ENCODE measurements at places on chromosomes 11 and 22.
A peak's percentile ranks its signal among the peaks of the same experiment; 100 is the strongest.

DNA sequence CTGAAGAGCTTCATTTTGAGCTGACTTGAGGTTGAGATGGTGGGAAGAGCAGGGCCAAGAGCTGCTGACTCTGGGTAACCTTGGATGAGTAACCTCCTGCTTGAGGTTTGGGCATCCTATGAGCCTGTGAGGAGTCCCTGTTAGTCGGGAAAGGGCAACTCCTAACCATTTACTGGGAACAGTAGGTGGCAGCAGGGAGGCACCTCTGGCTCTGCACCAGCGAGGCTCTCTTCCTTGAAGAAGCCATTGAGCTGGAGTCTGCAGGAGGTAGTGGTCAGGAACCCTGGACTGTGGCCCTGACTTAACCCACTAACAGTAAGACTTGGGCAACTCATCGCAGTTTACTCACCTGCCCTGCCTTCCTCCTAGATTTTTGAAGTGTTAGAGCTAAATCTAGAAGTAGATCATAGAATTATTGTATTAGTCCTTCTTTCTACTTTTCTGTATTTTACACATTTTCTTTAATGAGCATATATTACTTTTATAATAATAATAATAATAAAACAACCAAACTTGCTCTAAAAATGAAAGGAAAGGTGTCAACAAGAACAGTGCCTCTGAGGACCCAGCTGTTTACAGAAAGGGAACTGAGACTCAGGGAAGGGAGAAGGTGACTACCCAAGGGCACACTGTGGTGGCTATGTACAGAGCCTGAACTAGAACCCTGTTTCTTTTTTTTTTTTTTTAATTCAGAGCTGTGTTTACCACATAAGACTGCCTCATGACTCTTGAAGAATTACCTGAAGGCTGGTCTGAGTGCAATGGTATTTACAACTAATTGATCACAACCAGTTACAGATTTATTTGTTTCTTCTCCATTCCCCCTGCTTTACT is 47.5 kb downstream of the MEI1 start:
- peak; percentile 56 for DNase-seq

GRCh38 chr22:32680895-32681294 is 120.6 kb upstream of the TIMP3 start:
- no peak for DNase-seq

- DNase-seq: no peak
Observed at GRCh38 chr11:42012271-42012670, 552.8 kb upstream of the LRRC4C start.

DNA sequence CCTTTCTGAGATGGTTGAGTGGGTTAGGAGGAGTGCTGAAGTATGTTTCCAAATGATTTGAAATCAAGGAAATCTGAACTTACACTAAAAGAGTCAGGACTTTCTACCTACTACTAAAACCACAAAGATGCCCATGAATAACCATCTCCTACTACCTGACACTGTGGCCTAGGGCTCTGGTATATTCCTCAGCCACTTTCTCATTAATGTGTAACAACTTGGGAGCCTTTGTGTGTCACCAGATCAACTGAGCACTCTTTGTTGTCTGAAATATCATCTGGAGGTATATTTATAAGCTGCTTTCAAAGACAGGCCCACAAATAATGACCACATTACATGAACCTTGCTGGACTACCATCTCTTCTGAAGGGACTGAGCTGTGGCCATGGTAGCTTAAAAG is 43.9 kb downstream of the RELT start:
- no peak for DNase-seq

GRCh38 chr11:14642873-14643696 is 519 bp upstream of the PDE3B start:
- DNase-seq: no peak

GRCh38 chr11:15157181-15157580 is 42.5 kb downstream of the INSC start:
- DNase-seq: no peak

DNA sequence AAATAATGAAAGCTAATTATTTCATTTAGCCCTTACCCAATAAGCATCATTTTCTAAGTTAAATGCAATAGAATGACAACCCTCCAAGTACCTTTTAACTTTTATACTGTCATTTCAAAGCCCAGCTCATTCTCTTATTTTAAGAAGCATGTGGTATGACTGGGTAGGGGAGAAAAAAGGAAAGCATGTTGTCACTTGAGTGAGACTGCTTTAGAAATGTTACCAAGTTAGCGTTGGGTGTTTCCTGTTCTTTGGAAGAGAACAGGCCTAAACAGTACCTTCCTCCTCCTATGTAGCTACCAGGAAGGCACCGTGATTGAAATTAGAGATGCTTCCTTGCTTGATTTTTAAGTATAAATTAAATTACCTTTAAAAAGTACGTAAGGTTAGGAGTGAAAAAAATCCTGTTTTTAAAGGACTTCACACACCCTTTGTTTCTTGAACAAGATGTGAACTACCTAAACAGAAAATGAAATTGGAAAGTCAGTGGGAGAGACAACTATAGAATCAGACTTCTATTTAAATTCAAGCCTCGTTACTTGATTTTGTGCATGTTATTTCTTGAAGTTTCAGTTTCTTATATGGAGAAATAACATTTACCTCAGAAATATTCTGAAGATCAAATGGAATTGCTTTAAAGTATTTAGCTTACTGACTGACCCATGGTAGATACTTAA is 741 bp upstream of the CNTF start:
- DNase-seq: no peak

DNA sequence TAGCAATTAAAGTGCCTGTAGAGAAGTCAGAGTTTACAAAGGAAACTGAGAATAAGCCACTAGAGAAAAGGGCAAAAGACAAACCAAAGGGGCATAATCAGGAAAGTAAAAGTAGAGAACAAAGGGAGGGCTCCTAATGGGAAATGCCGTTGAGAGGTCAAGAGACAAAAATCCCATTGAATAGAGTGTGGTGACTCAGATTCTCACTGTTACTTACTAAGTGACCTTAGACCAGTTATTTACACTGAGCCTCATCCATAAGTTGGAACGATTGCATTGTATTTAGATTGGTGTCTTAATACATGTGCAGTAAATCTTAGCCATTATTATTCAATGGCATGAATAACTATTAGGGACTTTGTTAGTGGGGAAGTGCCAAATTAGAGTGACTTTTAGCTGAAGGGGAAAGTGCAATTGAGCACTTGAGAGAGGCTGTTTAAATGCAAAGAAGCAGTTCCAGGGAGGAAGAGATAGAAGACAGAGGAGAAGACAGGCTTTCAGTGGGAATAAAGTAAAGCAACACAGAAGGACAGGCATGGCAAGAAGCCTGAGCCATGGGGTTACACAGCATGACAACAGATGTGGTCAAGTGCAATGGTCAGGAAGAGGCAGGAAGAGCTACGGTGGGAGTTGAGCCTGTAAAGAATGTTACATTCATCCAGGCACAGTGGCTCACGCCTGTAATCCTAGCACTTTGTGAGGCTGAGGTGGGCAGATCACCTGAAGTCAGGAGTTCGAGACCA is 82.6 kb downstream of the UBASH3B start:
- no peak for DNase-seq

DNA sequence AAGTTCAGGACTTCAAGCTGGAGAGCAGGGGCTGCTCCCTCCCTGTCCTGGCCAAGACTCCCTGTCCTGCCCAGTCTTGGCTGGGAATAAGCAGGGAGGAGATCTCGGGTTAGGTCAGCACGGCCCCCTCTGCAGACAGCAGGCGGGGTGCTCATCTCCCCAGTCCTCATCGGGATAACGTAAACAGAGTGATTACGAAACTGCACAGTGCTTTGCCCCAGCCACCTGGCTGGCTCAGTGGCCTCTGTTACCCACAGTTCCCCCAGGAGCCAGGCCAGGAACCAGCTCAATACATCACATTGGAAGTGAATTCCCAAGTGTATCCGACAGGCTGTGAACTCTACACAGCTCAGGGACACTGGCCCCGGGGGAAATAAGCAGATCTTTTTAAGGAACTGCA is 42.7 kb upstream of the KCNJ11 start:
- no peak for DNase-seq

- DNase-seq: no peak
Observed at GRCh38 chr11:104812103-104812788, 86.0 kb downstream of the CASP12 start.

- DNase-seq: no peak
Observed at GRCh38 chr11:32121012-32121411, 30.1 kb downstream of the RCN1 start.

DNA sequence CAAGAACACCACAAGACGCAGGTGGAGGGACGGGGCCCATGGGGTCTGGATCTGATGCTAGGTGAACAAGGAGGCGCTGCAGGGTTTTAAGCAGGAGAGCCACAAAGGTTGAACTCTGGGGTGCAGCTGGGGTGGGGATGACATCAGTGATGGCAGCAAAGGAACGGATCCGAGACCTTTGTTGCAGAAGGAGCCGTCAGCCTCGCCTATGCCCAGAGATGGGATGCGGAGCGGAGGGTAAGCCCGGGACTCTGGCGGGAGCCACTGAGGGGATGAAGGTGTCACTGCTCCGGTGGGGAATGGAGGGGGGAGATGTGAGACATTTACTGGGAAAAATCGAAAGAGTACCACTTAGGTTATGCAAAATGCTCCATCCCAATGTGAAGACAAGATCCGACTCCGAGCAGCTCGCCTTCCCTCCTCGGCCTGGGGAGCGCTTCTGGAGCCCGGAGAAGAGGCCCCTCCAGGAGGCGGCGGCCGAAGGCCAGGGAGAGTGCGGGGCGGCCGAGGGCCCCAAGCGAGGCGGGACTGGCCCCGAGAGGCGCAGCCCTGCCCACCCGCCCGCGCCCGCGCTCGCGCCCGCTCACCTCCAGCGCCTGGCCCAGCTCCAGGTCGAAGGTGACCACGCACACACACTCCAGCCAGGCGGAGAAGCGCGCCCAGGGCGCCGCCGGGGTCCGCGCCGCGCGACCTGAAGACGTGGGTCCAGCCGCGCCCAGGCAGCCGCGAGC is 422 bp downstream of the DENND6B start:
- DNase-seq: no peak

- no peak for DNase-seq
Observed at GRCh38 chr11:72641522-72642042, 32.6 kb downstream of the PDE2A start.

DNA sequence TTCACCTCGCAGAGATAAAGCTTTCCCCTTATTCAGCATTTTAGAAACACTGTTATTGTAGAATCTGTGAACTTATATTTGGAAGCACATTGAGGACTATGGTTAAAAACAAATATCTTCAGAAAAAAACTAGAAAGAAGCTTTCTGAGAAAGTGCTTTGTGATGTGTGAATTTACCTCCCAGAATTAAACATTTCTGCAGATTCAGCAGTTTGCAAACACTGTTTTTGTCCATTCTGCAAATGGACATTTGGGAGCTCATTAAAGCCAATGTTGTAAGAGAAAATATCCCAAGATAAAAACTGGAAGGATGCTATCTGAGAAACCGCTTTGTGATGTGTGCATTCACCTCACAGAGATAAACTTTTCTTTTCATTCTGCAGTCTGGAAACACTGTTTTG is 272.7 kb downstream of the OR4A5 start:
- DNase-seq: no peak

- no peak for DNase-seq
Observed at GRCh38 chr11:7246179-7246578, 5.5 kb upstream of the SYT9 start.

GRCh38 chr11:82305123-82305522 is 428.5 kb downstream of the FAM181B start:
- no peak for DNase-seq

GRCh38 chr11:70587075-70587389 is 188.7 kb downstream of the CTTN start:
- DNase-seq: no peak

DNA sequence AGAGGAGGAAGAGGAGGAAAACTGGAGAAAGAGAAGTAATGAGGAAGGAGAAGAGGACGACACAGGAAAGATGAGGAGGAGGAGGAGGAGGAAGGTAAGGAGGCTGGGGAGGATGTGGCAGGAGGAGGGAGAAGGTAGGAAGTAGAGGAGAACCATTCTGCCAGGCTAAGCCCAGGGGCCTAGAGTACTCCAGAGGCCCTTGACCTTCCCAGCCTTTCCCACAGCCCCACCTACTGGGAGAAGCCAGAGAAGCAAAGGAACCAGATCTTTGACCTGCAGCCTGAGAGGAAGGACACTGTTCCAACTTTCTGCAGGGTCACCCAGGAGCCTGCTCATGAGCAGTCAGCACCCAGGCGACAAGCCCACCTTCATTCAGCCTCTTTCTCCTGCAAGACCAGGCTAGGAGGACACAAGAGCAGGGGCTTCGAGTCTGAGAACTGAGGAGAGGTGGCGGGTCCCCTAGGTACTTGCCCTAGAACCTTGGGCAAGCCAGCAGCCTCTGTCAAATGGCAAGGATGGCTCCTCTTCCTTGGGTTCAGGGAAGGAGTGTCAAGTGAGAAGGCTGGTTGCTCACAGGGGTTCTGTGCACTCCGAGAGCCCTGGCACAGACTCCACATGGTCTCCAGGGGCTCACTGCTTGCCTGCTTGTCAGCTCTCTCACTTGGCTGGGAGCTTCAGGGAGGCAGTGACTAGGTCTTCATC is 27.9 kb upstream of the OAF start:
- DNase-seq: no peak

DNA sequence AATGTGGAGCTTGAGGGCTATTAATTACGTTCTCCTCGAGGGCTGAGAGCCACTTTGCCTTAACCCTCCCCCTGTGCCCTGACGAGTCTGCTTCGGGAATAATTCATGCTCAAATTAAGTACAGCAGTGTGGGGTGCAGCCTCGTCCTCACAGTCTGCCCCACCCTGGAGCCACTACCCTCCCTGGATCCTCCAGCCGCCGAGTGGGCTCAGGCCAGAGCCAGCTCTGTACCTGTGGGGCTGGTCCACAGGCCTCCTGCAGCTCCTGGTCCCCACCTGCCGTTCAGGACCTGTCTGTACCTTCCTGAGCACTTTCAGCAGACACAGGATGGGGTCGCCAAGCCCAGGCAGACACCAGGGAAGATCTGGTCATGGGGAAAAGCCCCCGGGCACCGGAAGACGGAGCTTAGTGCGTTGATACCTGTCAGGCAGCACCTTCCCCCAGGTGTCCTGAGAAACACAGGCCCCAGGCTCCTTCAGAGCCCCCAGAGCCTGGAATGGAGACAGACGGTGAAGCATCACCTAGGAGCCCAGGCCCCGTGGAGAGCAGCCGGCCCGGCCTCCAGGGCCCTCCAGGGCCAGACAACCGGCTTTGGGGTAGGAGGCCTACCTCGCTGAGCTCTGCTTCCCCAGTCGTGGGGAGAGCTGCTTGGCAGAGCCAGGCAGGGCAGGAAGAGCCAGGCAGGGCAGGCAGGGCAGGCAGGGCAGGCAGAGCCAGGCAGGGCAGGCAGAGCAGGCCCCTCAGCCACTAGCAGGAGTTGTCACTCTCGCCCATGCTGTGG is 9.7 kb downstream of the TSPAN32 start:
- DNase-seq: no peak
